Cerebellar nuclear complex (tissue), 1 donor: ENCODE measurements at places on chromosomes 11 and 22.

GRCh38 chr22:19865141-19865829 lies 10.6 kb upstream of the GNB1L start:
- no peak for DNase-seq

DNA sequence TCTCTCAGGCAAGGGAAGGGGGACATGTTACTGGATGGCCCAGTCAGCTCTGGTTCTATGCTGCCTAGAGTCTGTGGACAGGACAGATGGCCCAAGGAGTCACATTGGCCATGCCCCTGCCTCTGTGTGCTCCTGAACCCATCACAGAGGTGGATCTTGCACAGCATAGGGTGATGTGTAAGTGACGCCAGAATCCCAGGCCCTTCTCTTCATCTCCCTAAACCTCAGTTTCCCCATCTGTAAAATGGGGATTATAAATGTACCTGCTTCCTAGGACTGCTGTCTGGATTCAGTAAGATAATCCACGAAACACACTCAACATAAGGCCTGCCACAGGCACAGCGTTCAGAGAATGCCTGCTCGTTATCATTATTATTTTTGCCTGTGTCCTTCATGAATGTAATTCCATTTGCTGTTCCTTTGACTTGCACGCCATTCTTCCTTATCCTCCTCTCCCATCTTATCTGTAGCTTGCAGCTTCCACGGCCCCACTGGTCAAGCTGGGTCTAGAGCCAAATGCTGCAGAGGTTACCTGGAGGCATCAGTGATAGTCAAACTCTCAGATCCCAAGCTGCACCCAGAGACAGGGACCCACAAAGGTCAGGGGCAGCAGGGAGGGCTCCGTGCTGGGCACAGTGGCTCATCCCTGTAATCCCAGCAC lies 207.0 kb downstream of the MN1 start:
- DNase-seq = no peak

DNA sequence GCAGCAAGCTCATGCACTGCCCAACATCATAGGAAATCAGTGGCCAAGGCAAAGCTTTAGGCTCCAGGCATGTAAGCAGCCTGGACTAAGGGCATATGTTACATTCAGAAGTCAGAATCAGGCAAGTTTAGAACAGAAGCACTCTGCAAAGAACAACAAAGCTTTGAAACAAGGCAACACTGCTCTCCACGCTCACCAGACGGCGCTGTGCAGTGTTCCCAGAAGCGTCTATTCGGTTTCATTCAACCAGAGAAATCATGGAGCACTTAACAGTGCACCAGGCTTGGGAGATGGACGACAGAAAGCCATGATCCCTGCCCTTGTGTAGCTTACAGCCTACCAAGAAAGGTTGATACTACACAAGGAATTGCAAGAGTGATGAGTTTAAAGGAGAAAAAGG lies 555.8 kb downstream of the BUD13 start:
- no peak for DNase-seq

- DNase-seq = no peak
These were observed 1.7 kb upstream of the GAB2 start for GRCh38 chr11:78419327-78419726.

DNA sequence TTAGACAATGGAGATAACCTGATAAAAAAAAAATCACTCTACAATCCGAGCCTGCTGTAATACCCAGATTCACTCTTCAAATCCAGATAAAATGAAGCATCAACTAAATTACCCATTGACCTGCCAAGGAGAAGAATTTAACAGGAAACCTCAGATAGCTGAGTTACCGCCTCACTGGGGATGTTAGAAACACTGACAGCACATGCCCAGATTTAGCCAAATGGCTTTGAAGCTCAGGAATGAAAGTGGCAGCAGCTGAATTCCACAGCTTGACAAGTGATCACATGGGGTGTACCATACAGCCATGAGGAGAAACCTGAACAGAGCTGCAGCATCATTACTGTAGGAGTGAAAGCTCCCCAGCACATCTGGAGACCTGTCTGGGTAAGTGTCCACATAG lies 807.6 kb downstream of the DLG2 start:
- no peak for DNase-seq

DNA sequence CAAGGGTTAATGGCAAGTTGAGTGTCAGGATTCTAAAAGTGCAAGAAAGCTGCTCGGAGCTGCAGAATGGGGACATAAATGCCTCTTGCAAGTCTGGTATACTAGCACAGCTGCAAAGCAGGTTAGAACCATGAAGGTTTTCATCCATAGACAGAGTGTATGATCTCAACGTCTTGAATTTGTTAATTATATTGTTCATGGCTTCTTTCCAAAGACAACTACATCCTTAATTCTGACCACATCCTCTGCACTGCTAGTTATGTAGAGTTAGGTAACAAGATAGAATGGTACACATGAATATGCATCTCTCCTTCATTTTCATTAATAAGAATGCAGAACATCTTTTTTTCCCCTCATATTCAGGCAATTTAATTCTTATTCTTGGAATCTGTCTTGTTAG lies 34.2 kb downstream of the EXPH5 start:
- DNase-seq = no peak

- no peak for DNase-seq
These were observed 45.1 kb downstream of the TSPAN18 start for GRCh38 chr11:44771841-44772240.

DNA sequence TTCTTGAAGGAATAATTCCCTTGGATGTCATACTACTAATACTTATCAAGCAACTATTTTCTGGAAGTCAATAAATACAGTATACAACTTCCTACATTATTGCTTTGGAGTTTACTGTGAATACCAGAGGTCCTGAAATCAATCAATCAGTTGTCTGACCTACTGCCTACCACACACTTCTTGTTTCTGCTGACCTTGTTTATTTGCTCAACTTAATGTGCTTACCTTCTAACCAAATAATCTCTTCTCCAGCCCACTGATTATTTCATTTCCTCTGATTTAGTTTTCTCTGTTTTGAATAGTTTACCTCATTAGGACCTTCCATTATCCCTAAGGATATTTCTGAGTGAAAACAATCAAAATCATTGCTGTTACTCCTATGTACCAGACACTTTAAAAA lies 523.6 kb upstream of the ARHGAP42 start:
- DNase-seq = no peak

- DNase-seq = no peak
These were observed 56.1 kb upstream of the ME3 start for GRCh38 chr11:86728562-86728961.

- DNase-seq = no peak
These were observed 3.1 kb upstream of the PGGHG start for GRCh38 chr11:285894-286220.

GRCh38 chr22:24681236-24681635 lies 78.2 kb downstream of the GGT1 start:
- DNase-seq = no peak
